ENCODE measurements at places on chromosomes 1 and 21.

DNA sequence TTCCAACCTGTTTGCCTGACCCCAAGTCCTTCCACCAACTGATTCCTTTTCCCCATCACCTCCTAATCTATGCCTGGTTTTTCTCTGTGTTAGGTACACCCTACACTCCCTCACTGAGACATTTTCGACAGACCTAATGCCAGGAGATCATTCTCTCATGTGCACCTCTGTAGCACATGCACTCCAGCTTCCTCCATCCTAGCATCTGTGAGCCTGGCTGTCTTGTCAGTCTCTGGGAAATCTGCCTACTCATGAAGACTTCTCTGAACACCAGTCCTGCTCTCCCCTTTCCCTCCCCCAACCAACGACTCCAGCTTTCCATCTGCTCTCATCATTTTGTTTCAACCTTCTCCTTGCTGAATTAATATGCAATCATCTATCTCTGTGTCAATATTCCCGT, 987 bp downstream of the MED8 start:
- DNase-seq: no peak

DNA sequence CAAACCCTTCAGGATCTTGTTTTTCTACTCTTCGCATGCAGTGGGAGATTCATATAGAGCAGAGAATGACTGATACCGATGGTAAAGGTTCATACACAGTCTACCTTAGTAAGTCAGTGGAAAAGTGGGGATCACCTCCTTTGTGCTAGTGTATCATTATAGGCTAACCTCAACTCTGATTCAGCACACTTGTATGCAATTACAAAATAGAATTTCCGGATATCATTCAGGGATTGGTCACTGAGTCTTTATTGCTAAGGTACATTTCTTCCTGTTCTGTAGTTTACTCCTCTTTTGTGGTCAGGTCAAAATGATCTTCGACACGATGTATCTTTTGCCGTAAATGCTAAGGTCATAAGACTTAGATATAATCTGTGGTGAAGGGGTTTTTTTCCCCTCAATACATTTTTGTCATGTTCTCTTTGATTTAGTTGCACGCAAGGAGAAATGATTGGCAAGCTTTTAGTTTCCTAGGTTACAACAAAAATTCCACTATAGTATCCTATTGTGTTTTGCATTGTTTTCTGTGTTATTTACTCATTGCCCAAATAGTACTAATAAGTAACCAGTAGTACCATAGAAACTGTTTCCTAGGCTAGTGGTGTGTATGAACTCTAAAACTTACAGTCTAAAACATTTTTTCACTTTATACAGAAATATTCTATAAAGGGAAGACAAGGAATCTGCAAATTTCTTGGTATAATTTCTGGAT, 35.7 kb upstream of the PLA2G4A start:
- no peak for DNase-seq

GRCh38 chr1:110734133-110734680, 59.5 kb upstream of the KCNA3 start:
- no peak for DNase-seq

DNA sequence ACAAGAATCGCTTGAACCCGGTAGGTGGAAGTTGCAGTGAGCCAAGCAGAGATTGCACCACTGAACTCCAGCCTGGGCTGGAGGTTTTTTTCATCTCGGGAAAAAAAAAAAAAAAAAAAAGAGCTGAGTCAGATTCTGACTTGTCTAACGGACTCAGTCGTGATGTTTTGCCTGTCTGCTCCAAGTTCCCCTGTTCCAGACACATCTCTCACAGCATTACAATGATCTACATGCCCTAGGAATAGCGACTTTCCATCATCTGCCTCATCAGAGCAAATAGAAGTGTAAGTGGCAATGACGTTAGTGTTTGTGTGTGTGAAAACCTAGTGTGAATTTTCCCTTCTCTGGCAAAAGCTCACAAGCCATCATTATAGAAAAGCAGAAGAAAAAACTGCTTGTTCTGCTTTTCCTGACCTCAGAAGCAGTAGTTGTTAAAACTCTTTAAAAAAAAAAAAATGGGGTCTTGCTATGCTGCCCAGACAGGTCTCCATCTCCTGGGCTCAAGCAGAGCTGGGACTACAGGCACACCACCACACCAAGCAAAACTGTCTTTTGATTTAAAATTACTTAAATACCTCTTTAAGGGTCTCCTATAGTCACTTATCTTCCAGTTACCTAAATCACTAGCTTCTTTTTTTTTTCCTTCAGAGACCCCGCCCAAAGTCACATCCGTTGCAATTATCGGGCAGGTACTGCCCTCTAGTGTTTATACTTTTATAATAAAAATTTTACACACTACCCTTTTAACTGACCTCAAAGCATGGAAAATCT, 37.3 kb downstream of the PLEKHO1 start:
- peak; percentile 56 for DNase-seq

GRCh38 chr1:2481885-2482284, 5.8 kb downstream of the PLCH2 start:
- no peak for DNase-seq

DNA sequence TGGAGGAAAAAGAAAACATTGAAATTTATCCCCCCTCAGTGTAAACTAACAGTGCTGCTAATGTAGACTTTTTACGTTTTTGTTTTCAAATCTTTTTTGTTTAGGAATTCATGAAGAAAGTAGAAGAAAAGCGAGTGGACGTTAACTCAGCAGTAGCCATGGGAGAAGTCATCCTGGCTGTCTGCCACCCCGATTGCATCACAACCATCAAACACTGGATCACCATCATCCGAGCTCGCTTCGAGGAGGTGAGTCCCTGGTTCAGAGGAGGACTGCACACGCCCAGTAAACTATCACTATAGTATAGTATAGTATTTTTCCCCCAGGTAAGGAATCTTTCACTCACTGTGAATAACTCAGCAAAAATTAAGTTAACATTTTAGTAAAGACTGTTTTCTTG, 37.8 kb upstream of the BMP8A start:
- DNase-seq: no peak

GRCh38 chr1:35838693-35839245, 31.0 kb downstream of the AGO4 start:
- no peak for DNase-seq

DNA sequence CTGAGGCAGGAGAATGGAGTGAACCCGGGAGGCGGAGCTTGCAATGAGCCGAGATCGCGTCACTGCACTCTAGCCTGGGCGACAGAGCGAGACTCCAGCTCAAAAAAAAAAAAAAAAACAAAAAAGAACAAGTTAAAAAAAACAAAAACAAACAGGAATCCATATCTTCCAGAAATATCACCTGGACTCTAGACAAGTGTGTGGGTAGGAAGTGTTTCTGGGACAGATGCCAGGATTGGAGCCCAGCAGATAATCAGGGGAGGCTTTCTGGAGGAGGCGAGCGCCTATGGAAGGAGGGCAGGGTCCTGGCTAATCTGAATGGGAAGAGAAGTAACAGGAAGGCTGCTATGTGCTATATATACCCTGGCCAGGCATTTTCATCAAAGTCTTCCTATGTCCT, 43.6 kb upstream of the SYNC start:
- no peak for DNase-seq

GRCh38 chr21:37045149-37045548, 27.7 kb downstream of the PIGP start:
- no peak for DNase-seq

DNA sequence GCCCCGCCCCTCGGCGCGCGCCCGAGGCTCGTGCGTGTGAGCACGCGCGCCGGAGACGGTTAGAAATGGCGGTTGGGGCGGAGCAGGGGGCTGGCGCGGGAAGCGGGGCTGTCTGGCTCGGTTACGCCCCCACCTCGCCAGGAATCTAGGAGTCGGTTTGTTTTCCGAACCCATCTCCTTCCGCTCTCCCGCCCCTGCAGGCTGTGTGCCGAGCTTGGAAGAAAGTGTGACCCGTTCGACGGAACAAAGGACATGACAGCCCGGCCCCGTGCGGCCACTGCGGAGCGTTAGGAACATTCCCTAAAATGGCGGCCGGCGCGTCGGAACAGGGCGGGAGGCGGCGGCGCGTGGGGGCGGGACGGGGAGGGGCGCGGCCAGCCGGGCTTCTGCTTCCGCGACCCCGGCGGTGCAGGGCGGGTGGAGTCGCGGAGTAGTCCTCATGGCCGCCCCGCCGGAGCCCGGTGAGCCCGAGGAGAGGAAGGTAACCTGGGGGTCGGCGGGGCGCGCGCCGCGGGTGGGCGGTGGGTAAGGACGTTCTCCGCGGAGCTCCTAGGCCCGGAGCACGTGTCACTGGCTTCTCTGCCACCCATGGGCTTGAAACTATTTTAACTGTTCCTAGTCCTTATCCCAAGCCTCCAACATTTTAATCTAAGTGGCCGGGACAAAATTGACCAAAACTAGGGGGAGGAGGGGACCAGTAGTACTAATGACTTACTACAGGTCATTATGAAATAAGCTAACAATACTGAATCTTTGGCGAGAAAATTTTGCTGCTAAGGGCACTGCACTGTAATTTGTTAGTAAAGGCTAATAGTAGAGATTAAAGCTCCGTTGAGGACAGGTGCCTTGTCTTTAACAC, at the start of gene COX20:
TSS of gene COX20 (plus strand) at position 383 of the 859 bp plus-strand sequence. CDS start at position 440, 57 bp downstream.
- DNase-seq: peak; percentile 89

GRCh38 chr1:60765204-60765603, 317.2 kb upstream of the NFIA start:
- peak; percentile 9 for DNase-seq

DNA sequence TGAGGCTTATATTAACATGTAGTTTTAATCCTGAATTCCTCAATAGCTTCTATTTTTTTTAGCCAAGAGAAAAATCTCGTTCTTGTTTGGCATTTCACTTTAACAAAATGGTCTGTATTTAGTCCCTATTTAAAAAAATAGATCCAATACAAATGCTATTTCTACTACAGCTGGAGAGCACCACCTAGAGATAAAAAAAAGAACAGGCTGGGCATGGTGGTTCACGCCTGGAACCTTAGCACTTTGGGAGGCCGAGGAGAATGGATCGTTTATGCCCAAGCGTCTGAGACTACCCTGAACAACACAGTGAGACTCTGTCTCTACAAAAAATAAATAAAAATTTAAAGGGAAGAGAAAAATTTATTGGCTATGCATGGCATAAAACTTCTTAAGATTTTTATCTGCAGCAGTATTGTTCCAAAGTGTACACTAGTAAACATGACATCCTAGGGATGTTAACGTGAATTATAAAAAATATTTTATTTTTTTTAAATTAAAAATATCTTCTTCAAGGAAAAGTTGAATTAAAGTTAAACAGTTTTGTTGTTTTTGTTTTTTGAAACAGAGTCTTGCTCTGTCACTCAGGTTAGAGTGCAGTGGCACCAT, 4.4 kb downstream of the ST7L start:
- no peak for DNase-seq

DNA sequence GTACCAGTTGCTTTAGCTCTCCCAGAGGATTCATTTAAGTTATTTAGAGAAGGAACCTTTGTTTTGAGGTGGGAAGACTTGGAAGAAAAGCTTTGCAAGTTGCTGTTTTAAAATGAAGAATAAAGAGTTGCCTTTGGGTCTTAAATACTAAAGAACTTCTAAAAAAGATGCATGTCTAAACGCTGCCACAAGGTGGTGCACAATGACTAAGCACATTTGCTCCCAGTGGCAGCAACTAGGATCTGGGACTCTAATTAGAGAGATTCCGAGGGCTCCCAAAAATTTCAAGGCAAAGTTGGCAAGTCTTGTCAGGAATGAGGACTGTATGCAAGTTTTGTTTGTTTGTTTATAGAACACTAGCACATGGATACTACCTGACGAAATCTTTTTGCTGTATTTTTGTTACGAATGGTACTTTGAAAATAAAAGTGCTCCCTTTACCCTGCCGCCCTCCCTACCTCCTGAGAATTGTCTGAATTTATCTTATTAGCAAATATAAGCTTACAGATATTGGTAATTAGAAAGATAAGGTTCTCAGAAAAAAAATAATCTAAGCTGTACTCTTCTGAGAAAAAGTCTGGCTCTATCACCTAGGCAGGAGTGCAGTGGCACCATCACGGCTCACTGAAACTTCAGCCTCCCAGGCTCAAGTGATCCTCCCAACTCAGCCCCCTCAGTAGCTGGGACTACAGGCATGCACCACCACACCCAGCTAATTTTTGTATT, 121.8 kb downstream of the HFM1 start:
- DNase-seq: peak; percentile 48

- DNase-seq: no peak
Measured at GRCh38 chr1:20164694-20165202, 21.1 kb upstream of the UBXN10 start.

DNA sequence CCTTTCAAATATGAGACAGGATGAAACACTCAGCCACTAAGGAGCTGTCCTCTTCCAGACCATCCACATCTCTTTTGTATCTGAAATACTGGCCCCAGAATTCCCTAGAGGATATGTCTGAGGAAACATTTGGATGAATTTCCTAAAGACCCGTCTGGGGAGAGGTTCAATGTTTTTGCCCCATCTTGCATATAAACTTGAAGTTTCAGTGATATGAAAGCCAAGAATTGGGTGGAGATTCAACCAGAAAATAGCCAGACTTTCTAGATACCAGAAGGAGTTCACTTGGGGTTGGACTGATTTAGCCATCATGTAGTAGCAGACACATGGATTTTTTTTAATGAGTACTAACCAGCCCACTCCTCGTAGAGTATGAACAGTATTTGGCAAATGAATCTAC, 182.0 kb downstream of the PLPP3 start:
- DNase-seq: no peak

DNA sequence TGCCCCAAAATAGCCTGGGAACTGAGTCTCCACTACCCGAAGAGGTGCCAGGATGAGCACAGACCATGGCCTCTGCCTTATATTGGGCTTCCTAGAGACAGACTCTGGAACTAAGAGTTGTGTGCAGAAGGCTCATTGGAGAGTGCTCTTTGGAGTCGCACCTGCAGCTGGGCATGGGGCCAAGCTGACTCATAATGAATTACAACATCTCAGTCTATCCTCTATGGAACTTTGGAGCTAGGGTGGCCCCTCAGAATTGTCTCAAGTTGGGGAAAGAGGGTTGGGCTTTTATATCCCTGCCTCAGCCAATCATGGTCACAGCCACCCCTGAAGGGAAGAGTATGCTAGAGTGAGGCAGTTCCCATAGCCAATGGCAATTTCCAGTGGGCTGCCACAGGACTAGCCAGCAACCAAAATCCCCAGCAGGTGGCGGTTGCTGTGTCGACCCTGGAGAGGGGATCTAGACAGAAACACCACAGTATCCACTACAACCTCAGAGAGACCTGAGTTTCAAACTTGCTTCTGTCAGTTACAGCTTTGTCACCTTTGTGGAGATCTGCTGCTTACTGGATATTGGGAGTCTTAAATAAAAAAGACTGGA, 93.8 kb downstream of the DMRTA2 start:
- no peak for DNase-seq

GRCh38 chr1:158002022-158002630, 8.7 kb downstream of the KIRREL1 start:
- DNase-seq: no peak

DNA sequence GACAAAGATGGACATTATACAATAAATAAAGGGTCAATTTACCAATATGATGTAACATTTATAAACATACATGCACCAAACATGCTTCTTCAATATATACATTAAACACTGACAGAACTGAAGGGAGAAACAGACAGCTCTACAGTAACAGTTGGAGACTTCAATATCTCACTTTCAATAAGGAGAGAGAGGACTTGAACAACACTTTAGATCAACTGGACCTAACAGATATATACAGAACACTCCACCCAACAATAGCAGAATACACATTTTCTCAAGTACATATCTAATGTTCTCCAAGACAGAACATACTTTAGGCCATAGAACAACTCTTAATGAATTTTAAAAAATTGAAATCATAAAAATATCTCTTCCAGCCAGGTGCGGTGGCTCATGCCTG, 50.6 kb upstream of the TTC39A start:
- no peak for DNase-seq
